ENCODE measurements at places on chromosomes 1 and 21.

DNA sequence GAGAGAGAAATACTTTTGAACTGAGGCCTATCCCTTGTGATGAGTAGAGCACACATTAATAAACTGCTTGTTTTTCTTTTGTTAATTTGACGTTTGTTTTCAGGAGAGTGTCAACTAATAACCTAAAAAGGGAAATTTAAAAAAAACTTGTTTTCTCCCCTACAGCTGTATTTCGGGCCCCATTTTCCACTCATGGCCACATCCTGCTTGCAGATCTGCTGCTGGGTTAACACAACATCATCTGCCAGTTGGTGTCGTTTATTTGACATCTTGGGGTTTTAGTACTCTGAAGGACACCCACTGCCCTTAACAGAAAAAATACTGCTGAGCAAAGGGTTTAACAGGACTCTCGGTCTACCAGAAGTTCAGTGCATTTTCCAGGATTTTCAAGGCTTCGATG is 848 bp upstream of the PYHIN1 start:
- no peak for DNase-seq

GRCh38 chr1:3581296-3582036 is 29.8 kb downstream of the MEGF6 start:
- no peak for DNase-seq

GRCh38 chr1:19819701-19820100 is 4.6 kb upstream of the RNF186 start:
- no peak for DNase-seq

- DNase-seq: no peak
Measured at GRCh38 chr1:100597784-100598183, 59.8 kb downstream of the GPR88 start.

GRCh38 chr1:117544509-117545109 is 61.2 kb upstream of the TENT5C start:
- DNase-seq: no peak

- no peak for DNase-seq
Measured at GRCh38 chr1:219483530-219483929, 129.4 kb downstream of the ZC3H11B start.

- DNase-seq: no peak
Measured at GRCh38 chr1:110690709-110691365, 16.1 kb upstream of the KCNA3 start.

DNA sequence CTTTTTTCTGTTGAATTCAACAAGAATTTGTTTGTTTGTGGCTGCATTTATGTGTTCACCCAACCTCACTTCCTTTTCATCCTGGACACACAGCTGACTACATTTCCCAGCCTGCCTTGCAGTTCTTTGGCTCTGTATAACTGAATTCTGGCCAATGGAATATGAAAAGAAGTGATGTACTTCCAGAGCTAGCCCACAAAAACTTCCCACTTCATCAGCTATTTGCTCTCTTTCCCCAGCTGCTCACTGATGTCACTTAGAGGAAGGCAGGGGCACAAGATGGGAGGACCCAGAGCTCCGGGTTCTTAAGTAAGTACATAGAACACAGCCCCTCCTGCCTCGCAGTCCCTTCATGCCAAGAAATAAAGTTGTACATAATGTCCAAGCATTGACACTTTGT is 235.0 kb upstream of the FGGY start:
- DNase-seq: no peak

Measured in Karpas-422 (cell line).